ENCODE measurements at places on chromosomes 3 and 15. TPM values are rescaled to one million over a fixed set of nuclear protein-coding genes. Genes with fewer than 3 reads are reported as not detected.

DNA sequence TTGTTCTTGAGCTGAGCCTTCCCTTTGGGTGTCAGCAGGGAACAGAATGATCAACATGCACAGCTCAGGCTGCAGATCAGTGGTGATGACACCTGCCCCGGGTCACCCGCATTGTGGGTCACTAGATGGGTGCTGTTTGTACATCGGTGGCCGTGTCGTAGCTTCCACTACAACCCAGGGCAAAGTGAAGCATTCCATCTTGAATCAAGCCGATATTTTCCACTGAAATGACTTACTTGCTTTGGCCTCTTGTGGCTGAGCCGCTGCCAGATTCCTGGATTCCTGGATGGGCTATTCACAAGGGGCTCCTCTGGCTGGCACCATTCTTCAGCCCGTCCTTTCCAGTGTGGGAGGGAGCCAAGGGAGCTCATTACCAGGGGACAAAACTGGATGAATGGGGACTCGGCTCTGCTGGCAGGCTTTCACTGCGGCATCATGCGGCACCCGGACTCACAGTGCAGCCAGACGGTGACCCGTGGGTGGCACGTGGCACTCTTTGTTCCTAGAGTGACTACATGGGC is 65.6 kb downstream of the SLCO3A1 start:
- no peak for DNase-seq

- DNase-seq, result no peak
Observed at GRCh38 chr3:188284455-188285212, 130.7 kb downstream of the LPP start.

GRCh38 chr3:143442814-143443447 is 323.4 kb downstream of the CHST2 start:
- no peak for DNase-seq

GRCh38 chr3:137024348-137024747 is 66.6 kb downstream of the IL20RB start:
- DNase-seq, result no peak

GRCh38 chr3:178518660-178519396 is 17.4 kb upstream of the KCNMB2 start:
- DNase-seq, result no peak

- DNase-seq, result no peak
Observed at GRCh38 chr3:185250247-185250646, 3.6 kb downstream of the EHHADH start.

- no peak for DNase-seq
Observed at GRCh38 chr15:57281321-57281720, 95.0 kb upstream of the CGNL1 start.

DNA sequence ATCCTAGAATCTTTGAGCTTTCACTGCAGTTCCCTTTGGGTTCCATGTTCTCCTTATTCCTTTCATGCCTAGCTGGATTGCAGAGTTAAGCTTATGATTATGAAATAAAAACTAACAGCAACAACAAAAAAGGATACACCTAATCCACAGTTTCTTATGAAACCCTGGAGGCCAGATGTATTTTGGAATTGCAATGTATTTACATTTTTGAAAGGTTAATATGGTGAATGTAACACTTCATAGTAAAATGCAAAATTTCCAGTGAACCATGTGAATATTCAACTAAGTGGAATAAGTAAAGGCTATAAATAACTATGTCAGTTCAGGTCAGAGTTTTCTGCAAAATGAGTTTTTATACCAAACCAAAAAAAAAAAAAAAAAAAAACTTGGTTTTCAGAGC is 65.8 kb upstream of the FLNB start:
- no peak for DNase-seq

- DNase-seq, result no peak
Observed at GRCh38 chr15:80578206-80578595, 116.9 kb upstream of the ABHD17C start.

DNA sequence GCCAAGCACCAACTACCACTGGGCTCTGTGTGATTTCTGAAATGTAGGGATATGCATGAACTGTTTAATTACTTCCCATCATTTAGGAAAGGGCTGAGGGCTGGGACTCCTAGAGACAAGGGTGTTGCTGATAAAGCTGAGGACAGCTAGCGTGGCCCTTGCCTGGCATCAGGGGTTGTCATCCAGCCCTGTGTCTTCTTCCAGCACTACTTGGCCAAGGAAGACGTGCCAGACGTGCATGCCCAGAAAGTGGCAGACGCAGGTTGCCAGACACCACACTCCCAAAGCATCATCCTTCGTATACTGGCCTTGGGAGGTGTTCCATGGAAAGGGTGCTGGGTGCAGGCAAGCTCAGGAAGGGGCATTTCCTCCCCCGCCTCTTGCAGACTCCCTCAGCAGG is 64.8 kb downstream of the LRIG1 start:
- DNase-seq, result no peak

GRCh38 chr3:134327594-134327975 is 46.7 kb downstream of the AMOTL2 start:
- no peak for DNase-seq

- no peak for DNase-seq
Observed at GRCh38 chr3:53589201-53589600, 94.8 kb downstream of the CACNA1D start.

GRCh38 chr3:161310649-161311423 is 60.5 kb downstream of the SPTSSB start:
- DNase-seq, result peak; percentile 42

DNA sequence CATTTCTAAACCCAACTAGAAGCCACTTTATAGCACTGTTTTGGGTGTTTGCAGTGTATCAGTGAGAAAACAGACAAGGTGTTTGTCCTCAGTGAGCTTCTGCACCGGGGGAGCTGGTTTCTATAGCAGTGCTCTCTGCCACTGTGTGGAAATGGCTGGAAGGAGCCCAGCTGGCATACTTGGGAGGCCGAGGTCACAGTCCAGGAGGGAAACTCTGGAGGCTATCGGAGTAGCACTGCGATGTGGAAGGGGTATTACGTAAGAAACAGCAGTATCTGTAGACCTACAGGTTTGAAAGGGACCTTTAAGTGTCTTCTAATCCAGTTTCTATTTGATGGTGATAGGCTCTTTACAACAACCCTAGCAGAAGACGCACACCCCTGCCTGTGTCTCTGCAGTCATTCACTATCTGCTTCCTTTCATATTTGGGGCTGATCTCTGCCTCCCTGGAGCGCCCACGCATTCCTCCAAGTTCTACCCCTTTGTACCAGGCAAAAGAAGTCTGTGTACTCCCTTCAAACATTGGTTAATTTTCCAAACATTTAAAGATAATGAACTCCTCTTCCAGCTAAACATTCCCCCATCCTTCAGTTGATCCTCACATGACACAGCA is 87.4 kb upstream of the ADAMTS17 start:
- DNase-seq, result no peak

DNA sequence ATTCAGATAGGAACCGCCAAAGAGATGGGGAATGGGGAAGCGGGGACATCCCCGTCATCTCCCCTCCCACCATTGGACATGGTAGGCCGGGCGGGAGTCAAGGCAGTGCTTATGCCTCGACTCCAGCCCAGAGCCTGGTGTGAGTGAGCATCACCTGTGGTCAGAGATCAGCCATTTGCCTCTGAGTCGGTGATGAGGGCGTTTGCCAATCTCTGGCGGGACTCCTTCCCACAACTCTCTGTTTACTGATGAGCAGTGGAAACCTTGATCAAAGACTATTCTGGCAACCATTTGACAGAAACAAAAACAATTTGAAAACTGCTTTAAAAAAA is 63.9 kb upstream of the HES1 start:
- no peak for DNase-seq

DNA sequence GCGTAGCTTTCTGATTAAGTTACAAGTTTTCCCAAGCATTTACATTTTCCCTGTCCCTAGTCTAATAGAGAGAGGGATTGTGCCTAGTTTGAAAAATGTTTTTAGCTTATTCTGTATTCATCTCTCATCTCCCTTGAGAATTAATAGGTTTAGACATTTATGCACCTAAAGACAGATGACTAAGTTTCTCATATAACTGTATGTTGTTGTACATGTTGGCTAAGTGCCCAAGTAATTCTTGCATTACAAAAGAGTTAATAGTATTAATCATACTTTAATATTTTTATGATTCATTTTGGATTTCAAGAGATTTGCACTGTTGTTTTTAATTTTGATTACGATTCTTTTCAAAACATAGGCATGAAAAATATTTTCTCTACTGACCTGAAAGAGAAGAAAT is 109.0 kb upstream of the TBL1XR1 start:
- DNase-seq, result no peak

DNA sequence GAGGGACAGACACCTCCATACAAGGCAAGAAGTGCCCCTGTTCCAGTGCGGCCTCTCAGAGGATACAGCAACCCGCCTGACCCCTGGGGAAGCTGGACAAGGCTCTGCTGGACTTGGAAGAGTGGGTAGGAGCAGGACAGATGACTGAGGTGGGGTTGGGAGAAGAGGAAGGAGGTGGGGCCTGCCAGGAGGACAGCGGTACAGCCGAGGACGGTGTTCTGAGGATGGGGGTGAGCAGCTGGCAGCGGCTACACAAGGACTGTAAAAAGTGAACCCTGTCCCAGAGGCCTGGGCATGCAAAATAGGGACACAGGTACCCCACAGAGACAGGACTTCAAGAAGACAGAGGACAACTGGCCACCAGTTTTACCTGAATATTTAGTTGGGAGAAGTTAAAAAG is 23.5 kb upstream of the ELP6 start:
- DNase-seq, result no peak

DNA sequence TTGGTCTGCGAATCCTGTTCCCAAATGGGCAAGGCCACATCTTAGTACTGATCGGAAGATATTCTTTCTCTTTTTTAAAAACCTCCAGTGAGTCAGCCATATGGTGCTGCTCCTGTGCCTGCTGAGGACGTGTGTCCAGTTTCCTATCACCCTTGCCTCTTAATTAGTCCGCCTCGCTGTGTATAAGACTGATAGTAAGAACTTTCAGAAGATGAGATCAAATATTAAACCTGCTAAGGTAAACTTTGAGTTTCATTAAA is 612 bp downstream of the UBA5 start:
- no peak for DNase-seq

DNA sequence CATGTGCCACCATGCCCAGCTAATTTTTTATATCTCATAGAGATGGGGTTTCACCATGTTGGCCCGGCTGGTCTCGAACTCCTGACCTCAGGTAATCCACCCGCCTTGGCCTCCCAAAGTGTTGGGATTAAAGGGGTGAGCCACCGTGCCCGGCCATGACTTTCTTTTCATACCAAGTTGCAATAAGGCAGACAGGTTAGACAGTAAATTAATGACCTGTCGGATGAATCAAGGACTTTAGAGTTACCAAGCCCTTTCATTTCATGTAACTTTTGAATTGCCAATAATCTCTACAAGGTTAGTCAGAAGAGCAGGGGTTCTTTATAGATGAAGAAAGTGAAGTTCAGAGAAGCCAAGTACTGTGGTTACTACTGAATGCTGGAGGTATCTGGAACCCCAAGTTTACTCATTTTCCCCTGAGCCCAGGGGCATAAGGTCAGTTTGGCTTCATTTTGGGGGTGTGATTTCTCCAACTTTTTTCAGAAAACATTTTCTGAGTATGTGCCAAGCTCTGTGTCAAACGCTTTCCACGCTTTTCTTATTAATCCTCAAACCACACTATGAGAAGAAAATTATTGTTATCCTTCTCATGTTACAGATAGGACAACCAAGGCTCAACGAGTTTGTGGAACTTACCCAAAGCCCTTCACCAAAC is 11.9 kb downstream of the PRICKLE2 start:
- no peak for DNase-seq

DNA sequence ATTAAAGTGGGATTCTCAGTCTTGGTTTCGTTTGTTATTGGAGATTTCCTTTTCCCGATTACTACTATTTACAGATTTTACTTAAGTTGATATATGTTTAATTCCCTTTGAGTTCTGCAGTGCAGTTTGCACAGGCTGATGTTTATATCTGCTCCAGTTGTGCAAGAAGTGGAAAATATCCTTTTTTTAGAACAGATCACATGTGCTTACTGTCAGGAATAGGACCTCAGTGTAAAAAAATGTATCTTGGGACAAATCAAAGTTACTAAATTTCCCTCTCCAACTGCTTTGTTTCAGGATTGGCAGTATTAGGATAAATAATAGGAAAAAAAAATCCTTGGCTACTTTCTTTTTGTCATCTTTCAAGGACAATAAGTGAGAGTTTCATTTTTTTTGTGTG is 6.9 kb downstream of the MITF start:
- no peak for DNase-seq

Gene ACVR2B
- total RNA-seq, result 2.1 TPM

Gene ATP13A5
- not detected for total RNA-seq

Gene ANKRD34C
- not detected for total RNA-seq

Gene PLSCR4
- not detected for total RNA-seq

Gene SATB1
- total RNA-seq, result 346 TPM

All from CD8-positive, alpha-beta T cell (primary cell).